ENCODE measurements at places on chromosomes 7 and 10.

DNA sequence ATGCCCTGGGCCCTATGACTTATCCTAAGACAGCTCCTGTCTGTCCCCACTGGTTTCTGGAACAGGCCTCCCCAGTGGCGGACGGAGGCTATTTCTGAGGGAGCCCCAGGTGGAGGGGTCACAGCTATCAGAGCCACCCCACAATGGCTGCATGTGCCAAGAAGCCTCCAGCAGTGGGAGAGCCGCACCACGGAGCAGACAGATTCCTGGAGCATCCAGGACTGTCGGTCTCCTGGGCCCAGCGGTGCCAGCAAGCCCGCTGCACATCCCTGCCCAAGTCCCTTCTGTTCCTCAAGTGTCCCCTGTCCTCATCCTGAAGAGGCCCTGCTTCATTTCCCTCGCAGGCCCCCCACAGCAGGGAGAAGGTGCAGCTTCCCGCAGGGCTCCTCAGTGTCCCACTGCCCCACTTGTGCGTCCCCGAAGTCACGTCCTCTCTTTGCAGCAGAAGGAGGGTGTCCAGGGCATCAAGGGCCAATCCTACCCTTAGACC, 193.0 kb upstream of the SHH start:
- DNase-seq: no peak

DNA sequence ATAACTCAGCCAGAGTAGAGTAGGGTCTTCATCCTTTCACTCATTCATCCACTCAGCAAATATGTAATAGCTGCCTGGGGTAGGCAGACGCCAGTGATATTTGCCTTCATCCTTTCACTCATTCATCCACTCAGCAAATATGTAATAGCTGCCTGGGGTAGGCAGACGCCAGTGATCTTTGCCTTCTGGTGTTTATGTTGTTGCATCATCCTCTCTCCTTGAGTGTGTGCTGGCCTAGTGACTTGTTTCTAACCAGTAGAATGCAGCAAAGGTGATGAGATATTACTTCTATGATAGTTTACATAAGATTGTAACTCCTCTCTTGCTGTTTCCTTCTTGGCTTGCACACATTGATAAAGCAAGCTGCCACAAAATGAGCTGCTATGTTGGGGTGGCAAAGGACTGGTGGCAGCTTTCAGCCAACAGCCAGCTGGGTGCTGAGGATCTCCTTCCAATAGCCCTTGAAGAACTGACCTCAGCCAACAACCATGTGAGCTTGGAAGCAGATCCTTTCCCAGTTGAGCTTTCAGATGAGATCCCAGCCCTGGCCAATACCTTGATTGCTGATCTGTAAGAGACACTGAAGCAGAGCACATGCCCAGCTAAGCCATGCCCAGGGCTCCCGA, 23.2 kb upstream of the MTPN start:
- DNase-seq: no peak

- DNase-seq: no peak
These were observed 7.0 kb upstream of the PDCD4 start for GRCh38 chr10:110864662-110865140.

GRCh38 chr7:4277936-4278335, 404.2 kb upstream of the FOXK1 start:
- DNase-seq: no peak

- DNase-seq: no peak
These were observed 692.8 kb upstream of the LRRN3 start for GRCh38 chr7:110397927-110398660.

- DNase-seq: no peak
These were observed 2.2 kb downstream of the TBATA start for GRCh38 chr10:70782746-70783680.

- no peak for DNase-seq
These were observed 115.6 kb downstream of the ATXN7L1 start for GRCh38 chr7:105760551-105761447.

Measured in NCI-H187 treated with DMSO at 0.1 percent for 48 hours (cell line).